ENCODE measurements at places on chromosomes 12 and 14.

GRCh38 chr14:91732859-91733477, 1.1 kb upstream of the CATSPERB start:
- no peak for DNase-seq

DNA sequence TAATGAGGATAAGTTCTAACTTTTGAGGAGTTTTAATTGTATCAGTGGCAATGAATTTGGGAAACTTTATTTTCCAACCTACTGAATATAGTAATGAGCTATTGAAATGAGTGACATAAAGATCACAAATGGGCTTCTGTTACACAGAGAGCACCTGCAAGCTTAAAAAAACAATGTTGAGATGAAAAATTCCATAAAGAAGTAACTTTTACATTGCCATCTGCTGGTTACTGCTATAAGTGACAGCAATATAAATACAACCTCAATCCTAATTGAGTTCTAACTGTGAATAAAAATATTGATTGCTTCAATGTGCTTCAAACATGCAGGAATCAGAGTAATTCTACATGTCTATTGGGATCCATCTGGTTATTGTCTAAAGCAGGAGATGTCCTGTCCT, 14.2 kb downstream of the WIF1 start:
- DNase-seq = peak; percentile 5

DNA sequence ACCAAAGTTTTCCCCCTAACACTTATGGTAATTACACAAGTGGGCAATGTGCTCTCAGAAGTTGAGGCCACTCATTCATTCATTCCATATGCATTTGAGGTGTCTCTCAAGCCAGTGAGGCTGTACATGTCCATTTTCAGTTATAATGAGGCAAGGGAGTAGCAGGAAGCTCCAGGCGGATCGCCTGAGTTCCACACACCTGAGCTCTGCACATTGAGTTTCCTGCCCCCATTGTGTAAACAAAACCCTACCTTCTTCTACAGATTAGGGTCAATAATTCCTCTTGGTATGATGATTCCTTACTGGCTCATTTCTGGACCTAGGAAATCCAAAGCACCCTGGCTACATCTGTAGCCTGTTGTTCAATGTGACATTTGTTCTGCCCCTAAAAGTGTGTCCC, 555.3 kb downstream of the MED13L start:
- no peak for DNase-seq

DNA sequence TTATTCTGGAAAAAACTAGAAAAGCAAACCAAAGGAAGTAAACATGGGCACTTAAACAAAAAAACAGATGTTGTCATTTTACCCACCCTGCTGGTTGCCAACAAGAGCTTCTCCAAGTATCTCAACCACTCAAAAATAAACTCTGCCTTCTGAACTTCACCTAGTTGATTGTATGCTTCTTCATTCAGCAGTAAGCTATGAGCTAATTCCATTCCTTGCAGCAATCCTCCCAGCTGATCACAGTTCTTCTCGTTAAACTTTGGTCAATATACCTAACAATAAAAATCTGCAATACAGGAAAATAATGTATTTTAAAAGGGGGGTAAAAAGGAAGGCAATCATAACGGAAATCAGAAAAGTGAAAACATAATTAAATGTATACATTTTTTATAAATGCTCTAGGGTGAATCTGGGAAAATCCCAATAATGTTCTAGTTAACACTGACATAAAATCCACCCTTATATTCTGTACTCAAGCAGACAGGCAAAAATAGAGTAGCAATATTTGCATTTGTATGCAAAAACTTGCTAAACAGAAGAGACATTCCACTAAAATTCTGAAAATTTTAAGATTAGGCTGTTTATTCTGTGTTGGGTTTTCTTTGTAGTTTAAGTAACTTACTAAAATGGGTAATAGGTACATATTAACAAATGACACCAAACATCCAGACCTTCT, 17.4 kb downstream of the HEATR5A start:
- DNase-seq = no peak

- DNase-seq = peak; percentile 68
These were observed 22.8 kb downstream of the PPP1R12A start for GRCh38 chr12:79911889-79912656.

GRCh38 chr12:131933387-131933786, 4.3 kb downstream of the PUS1 start:
- no peak for DNase-seq

DNA sequence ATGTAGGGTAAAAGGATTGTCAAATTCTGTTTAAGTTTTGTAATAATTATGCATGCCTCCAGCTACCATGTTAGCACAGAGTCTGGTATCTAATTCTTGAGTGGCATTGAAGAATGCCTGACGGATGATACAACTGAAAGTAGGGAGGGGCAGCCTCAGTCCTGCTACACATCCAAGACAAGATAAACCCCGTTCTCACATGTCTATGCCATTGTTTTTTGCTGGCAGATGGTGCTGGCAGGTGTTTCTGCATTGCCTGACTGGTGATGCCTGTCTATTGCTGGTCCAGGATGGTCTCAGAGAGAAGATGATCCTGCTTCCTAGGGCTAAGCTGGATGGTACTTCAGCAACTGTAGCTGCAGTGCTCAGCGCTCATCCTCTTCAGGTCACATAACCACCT, 245.8 kb upstream of the NAV3 start:
- DNase-seq = no peak

GRCh38 chr12:15253990-15254389, 32.8 kb upstream of the RERG start:
- no peak for DNase-seq

GRCh38 chr12:57841445-57841844, 5.1 kb downstream of the CTDSP2 start:
- DNase-seq = no peak

GRCh38 chr12:68332728-68333630, 817 bp upstream of the MDM1 start:
- DNase-seq = no peak

- no peak for DNase-seq
These were observed 45.3 kb downstream of the BEGAIN start for GRCh38 chr14:100541621-100542560.

GRCh38 chr12:32334371-32334777, 65.0 kb upstream of the FGD4 start:
- DNase-seq = no peak

DNA sequence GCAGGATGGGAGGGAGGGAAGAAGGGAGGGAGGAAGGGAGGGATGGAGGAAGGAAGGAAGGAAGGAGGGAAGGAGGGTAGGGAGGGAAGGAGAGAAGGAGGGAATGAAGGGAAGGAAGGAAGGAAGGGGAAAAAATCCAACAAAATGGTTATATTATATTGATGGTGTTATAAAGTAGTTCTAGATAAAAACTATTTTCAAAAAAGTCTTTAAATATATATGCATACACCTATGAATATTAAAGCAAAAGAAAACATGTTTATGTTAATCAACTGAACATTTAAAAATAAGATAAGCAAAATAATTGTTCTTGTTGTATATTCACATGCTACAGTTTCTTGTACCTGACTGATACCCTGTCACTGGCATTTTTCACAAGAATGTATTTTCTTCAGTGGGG, 1.9 kb downstream of the BDKRB1 start:
- no peak for DNase-seq

GRCh38 chr12:79717006-79717405, 26.2 kb upstream of the PAWR start:
- DNase-seq = no peak

DNA sequence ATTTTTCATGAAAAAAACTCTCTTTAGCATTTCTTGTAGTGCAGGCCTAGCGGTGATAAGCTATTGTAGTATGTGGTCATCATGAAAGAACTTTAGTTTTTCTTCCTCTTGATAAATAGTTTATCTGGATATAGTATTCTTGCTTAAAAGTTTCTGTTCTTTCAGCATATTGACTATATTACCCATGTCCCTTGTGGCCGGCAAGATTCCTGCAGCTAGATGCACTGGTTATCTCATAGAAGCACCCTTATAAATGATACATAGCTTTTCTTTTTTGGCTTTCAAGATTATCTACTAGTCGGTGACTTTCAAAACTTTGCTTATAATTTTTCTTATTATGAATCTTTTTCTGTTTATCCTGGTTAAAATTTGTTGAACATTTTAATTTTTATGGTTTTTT, 234.8 kb downstream of the ALG10 start:
- DNase-seq = no peak

DNA sequence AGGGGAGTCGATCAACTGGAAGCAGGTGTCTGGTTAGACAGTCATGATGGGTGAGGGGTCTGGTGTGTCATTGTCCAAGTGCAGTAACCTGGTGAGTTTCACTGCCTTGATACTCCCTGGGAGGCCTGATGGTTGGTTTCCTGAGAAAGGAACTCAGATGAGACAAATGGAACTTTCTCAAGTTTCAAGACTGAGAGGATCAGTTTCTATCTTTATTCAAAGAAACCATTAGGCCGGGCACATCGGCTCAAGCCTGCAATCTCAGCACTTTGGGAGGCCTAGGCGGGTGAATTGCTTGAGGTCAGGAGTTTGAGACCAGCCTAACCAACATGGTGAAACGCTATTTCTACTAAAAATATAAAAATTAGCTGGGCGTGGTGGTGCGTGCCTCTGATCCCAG, 776.1 kb downstream of the AACS start:
- DNase-seq = no peak

DNA sequence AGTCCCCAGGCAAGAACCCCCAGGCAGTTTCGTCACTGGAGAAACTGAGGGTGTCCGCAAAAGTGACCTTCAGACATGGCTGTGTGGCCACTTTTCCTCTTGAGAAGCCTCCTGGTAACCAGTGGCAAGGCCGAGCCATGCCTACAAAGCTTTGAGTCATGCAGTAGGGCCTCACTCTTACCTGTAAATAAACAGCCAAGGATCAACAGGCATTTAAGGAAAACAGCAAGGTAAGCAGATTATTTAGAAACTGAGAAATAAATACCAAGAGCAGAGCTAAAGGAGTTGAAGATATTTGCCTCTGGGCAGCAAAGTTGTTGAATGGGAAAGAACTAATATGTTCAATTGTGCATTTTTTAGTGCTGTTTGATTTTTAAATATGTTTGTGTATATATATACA, 141.0 kb upstream of the BCL2L14 start:
- DNase-seq = no peak

DNA sequence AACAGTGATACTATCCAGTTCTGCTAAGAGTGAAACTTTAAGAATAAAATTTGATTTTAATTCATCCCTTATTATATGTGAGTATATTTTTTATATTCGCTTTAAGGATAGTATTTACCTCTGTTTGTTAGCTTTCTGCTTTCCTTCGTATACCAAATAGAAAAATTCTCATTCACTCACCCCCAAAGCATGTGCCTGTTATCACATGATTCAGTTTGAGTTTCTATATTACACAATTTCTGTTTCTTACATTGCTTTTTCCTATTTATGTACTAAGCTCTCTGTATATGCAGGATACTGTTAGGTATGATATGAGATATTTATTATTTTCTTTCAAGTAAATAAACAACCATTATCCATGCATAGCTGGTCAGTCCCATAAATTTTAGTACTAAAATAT, 275.2 kb downstream of the FBXL14 start:
- peak; percentile 28 for DNase-seq

DNA sequence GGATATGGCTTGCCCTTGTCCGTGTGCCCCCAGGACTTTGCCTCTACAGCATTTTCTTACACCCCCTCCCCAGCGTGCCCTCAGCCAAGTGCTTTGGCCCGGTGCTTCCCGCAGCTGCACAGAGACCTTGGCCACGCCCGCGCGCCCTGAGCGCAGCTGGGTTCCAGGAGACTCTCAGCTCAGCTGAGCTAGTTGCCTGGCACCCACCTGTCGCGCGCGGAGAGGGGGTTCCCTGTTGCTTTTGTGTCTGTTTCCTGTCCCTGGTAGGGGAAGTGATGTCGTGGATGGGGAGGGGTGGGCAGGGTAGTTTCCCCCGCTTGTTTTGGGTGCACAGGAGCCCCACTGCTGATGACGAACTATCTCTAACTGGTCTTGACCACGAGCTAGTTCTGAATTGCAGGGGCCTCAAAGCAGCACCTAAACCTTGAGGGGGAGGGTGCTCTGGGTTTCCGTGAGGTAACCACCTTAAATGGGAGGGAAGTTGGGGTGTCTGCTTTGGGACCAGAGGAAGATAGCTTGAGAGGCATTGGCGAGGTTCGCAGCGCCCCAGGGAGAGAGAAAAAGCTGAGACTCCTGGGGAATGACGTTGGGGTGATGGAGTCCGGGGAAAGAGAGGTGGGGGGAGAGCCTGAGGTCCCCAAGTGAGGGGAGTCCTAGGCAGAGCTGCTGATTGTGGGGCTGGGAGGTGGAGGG, 1.5 kb downstream of the DIO3 start:
- no peak for DNase-seq

DNA sequence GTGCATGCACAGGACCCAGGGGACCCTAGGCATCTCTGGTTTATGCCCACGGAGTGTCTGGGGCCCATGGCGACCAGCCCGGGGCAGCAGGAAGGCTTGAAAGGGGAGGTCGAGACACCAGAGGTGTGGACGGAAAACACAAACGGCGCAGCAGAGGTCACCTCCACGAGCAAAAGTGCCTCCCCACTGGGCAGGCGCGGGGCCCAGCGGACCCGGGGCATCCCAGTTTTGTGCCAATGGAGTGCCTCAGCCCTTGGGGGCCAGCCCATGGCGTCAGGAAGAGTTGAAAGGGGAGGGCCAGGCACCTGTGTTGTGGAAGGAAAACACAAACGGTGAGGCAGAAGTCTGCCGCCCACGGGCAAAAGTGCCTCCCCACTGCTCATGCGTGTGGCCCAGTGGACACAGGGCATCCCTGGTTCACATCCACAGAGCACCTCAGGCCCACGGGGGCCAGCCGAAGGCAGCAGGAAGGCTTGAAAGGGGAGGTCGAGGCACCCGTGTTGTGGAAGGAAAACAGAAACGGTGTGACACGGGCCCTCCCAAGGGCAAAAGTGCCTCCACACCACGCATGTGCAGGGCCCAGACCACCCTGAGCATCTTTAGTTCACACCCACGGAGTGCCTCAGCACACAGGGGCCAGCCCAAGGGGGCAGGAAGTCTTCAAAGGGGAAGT, 378.8 kb downstream of the ALG10 start:
- no peak for DNase-seq

- peak; percentile 83 for DNase-seq
These were observed 36.4 kb downstream of the BBS10 start for GRCh38 chr12:76311796-76312195.

DNA sequence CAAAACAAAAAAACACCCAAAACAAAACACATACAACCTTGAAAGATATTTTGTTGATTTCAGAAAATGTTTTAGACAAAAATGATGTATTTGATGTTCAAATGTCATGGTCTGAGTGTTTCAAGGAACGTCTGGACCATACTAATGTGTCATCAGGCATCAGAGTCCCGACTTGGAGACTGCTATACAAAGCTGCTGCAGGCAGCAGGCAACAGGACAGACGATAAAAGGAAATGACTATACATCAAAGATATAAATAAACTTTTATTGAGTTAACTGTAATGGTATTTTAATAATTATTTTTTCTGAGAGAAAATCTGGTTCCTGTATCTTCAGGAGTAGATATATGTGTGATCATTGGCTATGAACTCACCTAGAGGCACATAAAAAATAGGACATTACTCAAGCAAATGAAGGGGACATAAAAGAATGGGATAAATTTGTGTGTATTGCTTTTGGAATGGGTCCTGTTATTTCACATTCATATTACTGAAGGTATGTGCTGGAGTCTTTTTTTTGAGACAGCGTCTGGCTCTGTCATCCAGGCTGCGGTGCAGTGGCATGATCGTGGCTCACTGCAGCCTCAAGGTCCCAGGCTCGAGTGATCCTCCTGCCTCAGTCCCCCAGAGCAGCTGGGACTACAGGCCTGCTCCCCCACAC, 87.3 kb upstream of the HECTD1 start:
- peak; percentile 67 for DNase-seq

GRCh38 chr12:75917083-75917482, 114.5 kb downstream of the PHLDA1 start:
- DNase-seq = no peak

GRCh38 chr14:81246461-81247270, 25.9 kb upstream of the GTF2A1 start:
- DNase-seq = peak; percentile 76
